ENCODE measurements at places on chromosomes 4 and X. TPM values are rescaled to one million over a fixed set of nuclear protein-coding genes. Genes with fewer than 3 reads are reported as not detected.

The MYL5 gene
- 22.0 TPM for total RNA-seq

The NLGN4X gene
- total RNA-seq = 0.12 TPM

DNA sequence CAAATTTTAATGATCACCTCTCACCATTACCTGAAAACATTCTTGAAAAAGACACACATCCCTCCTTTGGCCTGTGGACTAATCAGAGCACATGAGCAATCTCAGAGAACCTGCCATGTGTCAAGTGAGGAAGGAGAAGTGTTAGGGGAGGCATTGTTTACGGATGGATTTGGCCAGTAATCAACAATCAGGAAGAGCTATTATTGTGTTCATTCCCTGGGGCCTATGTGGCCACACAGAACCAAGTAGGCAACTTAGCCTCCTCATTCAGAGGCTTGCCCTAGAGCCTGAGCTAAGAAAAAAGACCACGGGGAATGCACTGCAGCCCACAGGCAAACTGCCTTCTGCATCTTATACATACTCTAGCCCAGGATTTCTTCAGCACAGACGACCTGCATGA, 40.6 kb upstream of the DOCK11 start:
- DNase-seq = no peak

GRCh38 chr4:42398171-42398870, 1.0 kb downstream of the SHISA3 start:
- no peak for DNase-seq

DNA sequence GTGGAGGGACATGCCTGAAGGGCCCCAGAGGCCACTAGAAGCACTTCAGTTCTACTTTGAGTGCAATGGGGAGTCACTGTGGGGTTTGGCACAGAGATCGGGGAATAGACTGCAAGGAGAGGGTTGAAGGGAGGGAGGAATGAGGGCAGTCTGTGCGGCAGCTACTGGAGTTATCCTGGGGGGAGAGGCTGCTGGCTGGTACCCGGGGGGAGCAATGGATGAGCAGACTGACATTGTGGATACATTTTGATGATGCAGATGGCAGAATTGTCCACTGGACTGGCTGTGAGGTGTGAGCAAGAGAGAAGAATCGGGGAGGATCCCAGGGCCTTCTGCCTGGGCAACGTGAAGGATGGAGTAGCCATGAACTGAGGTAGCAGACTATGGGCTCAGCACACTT, 2.8 kb upstream of the MAMLD1 start:
- DNase-seq = no peak

DNA sequence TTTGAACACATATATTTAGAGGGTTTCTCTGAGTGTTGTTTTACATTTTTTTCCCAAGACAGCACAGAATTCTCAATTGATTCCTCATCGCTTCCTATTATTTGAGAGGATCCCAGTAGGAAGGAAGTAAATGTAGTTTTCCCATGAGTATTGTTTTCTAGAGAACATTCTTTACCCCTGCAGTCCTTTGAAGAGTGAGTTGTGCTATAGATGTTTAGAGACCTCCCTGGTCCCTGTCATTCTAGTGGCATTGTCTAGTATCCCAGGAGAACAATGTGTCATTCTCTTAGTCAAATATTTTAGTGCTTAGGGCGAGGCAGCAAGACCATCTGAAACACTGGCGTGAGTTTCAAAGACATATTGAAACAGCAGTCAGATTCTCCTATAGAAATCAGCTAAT, 32.5 kb downstream of the SORBS2 start:
- no peak for DNase-seq

All from T-cell (primary cell).